Bronchial epithelial cell (primary cell): ENCODE measurements at places on chromosomes 5 and 9. TPM values are rescaled to one million over a fixed set of nuclear protein-coding genes. Genes with fewer than 3 reads are reported as not detected.
A peak's percentile ranks its signal among the peaks of the same experiment; 100 is the strongest.

GRCh38 chr9:127129718-127130085, 7.3 kb upstream of the ANGPTL2 start:
- no peak for DNase-seq

DNA sequence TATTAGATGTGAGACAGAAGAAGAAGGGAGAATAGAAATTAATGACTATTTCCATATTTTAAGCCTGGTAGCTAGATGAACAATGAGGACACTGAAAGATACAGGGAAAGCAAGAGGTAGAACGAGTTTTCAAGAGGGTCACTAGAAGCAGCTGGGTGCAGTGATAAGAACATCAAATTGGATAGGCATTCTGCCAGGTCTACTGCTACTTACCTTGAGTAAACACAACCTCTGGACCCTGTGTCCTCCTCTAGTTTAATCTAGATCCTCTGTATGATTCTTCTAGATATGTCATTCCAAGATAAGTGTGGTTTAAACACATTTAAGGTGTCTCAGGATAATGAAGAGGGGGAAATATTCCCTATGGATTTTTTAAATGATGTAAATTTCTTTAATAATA, 31.2 kb downstream of the OTP start:
- DNase-seq = no peak

Gene MPDZ
- total RNA-seq = 9.2 and 14.0 TPM in 2 replicates

Gene ADAMTS2
- total RNA-seq = under 0.01 and 0.26 TPM in 2 replicates

DNA sequence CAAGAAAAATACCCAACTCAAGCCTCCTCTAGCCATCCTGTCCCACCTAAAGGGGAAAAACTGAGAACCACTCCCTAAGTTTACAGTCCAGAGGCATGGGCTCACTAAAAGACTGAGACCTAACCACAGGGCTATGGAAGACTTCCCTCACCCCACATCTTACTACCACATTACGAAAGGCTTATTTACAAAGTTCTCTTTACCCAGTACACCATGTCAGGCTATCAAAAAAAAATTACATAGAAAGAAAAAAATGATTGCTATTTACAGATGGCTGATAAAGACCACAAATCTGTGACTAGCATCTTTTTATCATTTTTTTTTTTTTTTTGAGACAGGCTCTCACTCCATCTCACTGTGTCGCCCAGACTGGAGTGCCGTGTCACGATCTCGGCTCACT, 69.7 kb upstream of the TNPO1 start:
- DNase-seq = no peak

DNA sequence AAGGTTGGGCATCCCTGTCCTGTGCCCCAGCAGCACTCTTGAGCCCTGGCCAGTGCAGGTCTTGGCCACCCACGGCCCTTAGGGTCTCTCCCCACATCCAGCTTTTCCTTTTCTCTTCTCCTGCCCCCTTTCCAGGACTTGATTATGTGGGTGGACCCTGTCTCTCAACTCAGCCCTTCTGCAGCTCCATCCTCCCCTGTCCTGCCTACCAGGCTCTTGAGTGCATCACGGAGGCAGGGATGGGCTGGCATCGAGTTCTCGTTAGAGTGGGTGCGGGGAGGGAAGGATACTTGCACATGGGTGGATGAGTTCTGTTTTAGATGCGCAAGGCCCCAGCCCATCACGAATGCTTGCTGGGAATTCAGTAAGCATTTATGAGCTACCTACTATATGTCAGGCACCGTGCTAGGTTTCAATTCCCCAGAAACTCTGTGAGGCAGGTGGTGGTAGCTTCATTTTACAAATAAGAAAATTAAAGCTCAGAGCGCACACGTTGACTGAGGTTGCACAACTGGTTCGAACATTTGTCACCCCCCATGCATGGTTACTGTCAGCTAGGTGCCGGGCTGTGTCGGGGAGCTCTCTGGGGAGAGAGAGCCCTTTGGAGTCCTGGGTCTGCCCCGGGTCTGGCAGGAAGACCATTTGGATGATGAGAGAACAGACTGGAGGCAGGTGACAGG, 144.6 kb upstream of the PITX1 start:
- DNase-seq = no peak

GRCh38 chr5:152542741-152543140, 137.7 kb upstream of the NMUR2 start:
- peak; percentile 23 for DNase-seq

GRCh38 chr9:71072587-71072986, 48.8 kb downstream of the TRPM3 start:
- DNase-seq = no peak

Gene BTNL8
- not detected in 2 replicates for total RNA-seq

- DNase-seq = no peak
Observed at GRCh38 chr5:101897914-101898313, 398.2 kb downstream of the SLCO4C1 start.

Gene ACOT12
- not detected in 2 replicates for total RNA-seq

DNA sequence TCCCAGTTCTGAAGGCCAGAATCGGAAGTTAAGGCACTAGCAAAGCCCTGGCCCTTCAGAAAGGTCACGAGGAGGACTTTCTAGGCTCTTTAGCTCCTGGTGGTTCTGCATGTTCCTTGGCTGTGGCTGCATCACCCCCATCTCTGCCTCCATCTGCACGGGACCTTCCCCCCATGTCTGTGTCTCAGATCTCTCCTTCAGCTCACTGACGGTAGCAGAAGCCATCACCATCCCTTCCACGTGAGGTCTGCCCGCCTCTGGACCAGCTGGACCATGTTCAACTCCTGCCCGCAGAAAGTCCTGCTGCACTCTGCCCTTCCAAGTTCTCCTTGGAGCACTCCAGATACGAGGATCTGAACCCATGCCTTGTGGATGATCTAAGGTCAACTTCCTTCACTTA, 242.9 kb upstream of the IRX1 start:
- no peak for DNase-seq

Gene FOXD4L4
- under 0.01 and 0.26 TPM in 2 replicates for total RNA-seq

Gene TLX3
- not detected in 2 replicates for total RNA-seq

GRCh38 chr5:101796427-101796826, 499.7 kb downstream of the SLCO4C1 start:
- DNase-seq = no peak

DNA sequence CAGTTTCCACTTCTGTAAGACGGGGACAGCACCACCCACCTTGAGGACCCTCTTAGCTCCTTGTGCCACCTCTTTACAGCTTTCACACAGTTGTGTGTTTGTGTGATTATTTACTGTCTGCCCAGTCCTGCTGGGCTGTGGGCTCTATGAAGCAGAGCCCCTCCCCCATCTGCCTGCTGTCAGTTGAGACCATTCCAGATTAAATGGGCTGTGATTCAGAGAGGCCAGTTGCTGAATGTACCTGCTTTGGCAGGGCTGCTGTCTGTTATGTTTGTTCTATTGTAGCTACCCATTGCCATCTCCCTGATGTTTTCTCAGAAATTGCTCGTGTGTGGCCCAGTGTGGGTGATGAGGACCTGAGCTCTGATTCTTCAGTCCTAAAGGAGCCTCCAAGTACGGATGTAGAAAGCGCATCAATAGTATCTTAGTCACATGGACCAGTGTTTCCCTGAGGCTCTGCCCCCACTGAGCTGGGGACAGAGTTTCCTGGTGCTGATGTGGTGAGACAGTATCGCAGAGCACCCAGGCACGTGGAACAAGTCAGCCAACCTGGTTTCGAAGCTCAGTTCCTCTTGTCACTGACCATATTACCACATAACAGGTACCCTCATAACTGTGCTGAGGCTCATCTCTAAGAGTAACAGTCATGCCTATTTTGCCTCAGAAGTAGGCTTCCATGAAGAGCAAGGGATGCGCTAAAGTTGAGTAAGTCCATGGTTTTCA, 3.7 kb downstream of the ANGPTL2 start:
- no peak for DNase-seq
